ENCODE measurements at places on chromosomes 1 and 21.

GRCh38 chr1:54296666-54297065 lies 96.7 kb downstream of the MRPL37 start:
- no peak for DNase-seq

DNA sequence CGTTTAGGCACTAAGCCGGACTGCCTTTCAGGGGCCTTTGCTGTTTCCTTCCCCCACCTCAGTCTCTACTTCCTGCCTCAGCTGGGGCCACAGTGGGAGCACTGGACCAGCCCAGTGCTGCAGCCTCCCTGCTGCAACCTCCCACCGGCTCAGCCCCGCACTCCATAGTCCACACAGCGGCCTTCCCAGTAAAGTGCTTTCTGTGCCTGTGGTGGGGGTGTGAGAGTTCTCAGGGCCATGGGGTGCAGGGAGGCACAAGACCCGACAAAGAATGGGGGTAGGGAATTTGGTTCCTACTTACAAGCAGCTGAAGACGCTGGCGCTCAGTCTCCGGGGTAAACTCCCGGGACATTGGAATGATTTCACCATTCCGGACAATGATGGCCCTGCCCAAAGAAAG lies 3.5 kb downstream of the PPM1J start:
- no peak for DNase-seq

- peak; percentile 78 for DNase-seq
Measured at GRCh38 chr1:56081173-56081572, 498.2 kb downstream of the PLPP3 start.

DNA sequence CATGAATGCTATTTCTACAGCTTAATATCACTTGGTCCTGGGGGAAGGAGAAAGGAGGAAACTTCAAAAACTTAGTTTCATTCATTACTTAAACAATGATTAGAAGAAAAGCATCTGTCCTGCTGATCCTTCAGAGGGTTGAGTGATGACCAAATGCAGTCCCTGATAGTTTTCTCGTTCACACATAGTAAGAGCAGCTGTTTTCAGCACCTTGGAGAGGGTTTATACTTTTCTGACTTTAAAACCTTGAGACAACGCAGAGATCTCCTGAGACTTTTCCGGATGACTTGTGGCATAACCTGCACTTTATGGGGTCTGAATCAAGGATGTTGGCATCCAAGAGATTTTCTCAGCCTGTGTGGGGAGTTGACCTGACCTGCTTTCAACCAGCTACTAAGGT lies 94.0 kb upstream of the KCND3 start:
- no peak for DNase-seq

DNA sequence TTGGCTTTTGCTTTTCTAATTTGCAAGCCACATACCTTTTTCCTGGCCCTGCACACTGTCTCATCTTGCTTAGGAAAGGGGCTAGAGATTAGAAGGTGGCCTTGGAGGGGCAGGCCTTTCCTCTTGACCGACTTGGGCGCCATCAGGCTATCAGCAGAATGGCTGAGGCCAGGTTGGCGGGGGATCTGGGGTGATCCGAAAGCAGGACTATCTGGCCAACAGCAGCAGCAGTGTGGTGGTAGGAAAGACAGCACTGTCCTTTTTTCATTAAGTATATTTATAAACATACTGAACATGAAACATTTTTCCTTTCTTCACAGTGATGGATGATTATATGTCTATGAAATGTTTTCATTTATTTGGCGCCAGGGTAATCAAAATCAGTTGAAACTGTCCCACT lies 23.5 kb upstream of the RUNX1 start:
- DNase-seq, result no peak

DNA sequence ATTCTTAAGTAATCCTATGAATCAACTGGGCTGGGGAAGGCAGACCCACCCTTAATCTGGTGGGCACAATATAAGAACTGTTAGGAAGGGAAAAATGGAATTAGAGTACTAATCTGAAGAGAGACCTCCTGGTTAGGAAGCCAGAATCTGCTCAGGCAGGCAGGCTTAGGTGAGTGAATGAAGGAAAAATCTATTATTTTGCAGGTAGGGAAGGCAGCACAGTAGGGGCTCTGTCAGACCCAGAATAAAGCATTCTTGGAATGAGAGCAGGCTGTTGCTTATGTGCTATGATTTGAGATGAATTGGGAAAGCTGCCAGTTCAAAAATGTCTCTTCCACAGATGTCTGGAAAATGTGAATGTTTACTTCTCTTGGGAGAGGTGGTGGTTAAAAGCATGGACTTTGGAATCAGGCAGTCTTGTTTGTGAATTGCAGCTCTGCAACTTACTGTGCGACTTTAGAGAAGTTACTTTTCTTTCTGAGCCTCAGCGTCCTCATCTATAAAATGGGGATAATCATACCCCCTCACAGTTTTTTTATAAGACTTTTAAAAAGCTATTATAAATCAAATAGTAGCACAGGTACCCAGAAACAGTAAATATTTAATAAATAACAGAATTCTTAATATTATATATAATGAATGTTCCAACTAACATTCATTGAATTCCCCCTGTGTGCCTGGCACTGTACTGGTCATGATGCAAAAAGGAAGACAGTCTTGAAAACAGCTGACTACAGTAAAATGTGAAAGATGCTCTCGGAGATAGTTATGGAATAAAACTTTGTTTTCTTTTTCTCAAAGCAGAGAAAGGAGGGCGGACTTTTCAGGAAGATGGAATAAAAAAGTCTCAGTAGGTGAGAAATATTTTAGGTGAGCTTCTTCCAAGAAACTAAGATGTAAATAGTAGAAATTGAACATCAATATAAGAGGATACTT lies 15.3 kb upstream of the ZNF644 start:
- DNase-seq, result no peak

DNA sequence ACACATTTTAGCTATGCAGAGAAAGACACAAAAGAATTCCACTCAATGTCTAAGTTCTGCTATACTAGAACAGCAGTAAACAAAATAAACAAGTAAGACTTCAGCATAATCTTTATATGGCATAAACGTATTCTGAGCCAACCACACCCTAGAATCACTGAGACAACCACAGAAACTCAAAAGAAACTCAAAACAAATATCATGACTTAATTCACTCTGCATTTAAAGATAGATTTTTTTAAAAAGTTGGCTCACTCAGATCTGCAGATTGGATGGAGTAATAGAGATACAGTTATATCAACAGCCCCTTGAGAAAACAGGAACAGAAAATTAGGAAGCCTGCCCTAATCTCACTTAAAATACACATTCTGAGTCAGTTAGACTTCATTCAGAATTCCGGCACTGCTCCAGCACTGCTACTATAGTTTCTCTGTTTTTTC lies 95.0 kb downstream of the COL24A1 start:
- DNase-seq, result no peak

- DNase-seq, result no peak
Measured at GRCh38 chr1:51346086-51346942, 16.0 kb upstream of the TTC39A start.

DNA sequence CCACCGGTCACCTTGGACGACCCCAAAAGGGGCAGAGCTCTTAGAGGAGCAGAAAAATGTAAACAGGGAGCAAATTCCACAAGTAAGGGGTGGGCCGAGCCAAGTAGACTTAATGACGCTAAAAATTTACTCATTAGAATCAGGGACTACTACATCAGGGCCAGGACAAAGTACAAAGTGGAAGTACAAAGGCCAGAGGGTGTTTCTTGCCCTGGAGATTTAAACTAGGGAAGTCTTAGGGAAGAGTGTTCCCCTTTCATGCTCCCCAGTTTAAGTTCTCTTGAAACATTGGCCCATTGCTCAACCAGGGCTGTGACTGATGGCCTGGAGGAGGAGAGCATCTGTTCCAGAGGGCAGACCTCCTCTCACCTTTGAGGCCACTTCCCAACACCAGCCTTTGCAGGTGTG lies 48.6 kb downstream of the BACH1 start:
- no peak for DNase-seq

GRCh38 chr1:145729196-145729595 lies 9.9 kb downstream of the CD160 start:
- peak; percentile 14 for DNase-seq

- DNase-seq, result no peak
Measured at GRCh38 chr1:16153999-16154673, 1.7 kb downstream of the EPHA2 start.

DNA sequence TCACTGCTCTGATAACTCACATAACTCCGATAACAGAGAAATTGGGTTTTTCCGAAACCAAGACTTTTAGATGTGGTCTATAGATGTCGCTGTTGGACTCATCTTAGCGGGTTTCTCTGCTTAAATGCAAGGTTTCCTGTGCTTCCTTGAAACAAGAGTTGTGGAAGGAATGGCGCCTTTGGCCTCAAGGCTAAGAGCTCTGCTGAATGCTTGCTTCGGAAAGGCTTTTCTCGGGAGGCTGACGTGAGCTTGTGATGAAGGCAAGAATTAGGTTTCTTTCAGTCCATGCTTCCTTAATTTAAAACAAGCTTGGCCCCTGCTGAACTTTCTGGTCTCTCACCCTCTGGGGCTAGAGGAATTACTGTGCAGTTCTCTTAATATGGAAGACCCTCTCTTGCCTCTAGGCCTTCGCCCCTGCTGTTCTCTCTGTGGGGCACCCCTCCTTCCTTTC lies 113.5 kb downstream of the MAP3K21 start:
- DNase-seq, result peak; percentile 76

GRCh38 chr1:68010090-68010489 lies 40.3 kb downstream of the DIRAS3 start:
- DNase-seq, result peak; percentile 20

DNA sequence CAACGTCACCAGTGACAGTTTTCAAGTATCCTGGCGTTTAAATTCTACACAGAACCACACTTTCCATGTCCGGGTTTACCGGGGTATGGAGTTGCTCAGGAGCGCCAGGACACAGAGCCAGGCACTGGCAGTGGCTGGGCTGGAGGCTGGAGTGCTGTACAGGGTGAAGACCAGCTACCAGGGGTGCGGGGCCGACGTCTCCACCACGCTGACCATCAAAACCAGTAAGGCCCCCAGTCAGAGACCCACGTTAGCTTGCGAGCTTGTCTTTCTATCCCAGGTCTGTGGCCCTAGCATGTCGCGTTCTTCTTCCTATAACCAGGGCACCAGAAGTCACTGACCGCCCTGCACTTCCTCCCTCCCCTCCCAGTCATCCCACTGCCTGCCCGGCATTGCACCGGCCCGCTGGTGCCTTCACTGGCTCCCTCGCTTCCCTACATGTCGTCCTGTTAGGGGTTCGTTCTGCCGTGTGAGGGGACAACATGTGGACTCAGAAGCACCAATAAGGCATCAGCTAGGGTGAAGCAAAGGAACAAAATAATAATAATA lies 27.9 kb downstream of the UMODL1 start:
- no peak for DNase-seq

GRCh38 chr1:159965263-159965662 lies 11.2 kb upstream of the SLAMF9 start:
- no peak for DNase-seq

DNA sequence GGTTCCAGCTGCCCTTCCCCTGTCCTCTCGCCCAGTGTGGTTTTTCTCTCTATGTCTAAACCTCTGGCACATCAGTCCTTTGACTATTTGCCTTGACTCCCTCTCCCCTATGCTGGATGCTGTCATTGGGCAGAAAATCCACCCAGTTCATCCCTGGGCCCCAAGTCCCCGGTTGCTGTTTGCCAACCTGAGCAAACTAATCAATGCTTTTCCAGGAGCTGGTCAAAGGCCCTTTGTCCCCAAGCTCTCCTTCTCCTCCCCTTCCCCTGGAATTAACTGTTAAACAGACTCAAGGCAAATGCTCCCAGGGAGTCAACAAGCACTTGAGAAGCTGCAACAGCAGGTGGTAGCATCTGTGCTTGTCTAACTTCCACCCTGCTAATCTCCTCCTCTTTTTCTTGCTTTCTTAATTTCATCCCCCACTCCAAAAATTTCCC lies 102.7 kb downstream of the LMX1A start:
- DNase-seq, result no peak

DNA sequence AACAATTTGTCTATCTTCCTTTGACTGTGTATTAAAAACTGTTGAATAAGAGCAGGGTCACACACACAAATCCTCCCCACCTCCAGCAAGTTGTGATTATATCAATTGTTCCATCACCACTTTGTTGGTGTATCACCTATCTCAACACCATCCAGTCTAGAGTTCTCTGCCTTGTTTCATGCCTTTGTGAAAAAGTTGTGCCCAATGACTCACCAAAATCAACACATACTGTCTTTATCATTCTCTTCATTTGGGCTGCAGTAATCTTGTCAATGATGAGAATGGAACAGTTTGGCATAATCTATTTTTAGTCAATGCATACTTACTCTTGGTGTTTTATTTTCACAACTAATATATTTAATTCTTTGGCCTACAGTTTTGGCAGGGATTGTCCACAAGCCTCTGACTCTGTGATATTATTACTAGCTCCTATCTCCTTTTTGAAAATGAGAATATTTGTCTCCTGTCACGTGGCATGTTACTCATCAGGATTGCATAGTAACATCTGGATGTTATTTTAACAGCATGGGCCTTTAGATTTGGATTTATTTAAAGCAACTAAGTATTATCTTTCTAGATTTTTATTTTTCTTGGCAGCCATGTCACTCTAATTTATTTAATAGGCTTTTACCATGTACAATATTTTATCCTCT lies 5.1 kb downstream of the C1orf87 start:
- peak; percentile 56 for DNase-seq

DNA sequence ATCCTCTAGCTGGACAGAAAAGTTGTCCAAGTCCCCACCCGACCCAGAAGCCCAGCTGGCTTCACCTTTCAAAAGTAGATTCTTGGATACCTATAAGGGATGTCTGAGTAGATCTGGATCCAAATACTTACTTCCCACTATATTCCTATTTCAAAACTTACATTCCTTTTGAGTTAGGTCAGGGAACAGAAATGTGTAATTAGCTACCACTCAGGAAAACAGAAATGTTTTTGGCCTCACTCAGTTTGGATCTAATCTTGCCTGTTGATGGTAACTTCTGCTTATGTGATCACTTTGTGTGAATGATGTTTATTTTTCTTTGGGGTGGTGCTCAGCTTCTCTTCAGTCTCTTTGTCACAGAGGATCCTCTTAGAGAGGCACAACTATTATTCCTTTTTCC lies 814.4 kb upstream of the RGS18 start:
- no peak for DNase-seq

DNA sequence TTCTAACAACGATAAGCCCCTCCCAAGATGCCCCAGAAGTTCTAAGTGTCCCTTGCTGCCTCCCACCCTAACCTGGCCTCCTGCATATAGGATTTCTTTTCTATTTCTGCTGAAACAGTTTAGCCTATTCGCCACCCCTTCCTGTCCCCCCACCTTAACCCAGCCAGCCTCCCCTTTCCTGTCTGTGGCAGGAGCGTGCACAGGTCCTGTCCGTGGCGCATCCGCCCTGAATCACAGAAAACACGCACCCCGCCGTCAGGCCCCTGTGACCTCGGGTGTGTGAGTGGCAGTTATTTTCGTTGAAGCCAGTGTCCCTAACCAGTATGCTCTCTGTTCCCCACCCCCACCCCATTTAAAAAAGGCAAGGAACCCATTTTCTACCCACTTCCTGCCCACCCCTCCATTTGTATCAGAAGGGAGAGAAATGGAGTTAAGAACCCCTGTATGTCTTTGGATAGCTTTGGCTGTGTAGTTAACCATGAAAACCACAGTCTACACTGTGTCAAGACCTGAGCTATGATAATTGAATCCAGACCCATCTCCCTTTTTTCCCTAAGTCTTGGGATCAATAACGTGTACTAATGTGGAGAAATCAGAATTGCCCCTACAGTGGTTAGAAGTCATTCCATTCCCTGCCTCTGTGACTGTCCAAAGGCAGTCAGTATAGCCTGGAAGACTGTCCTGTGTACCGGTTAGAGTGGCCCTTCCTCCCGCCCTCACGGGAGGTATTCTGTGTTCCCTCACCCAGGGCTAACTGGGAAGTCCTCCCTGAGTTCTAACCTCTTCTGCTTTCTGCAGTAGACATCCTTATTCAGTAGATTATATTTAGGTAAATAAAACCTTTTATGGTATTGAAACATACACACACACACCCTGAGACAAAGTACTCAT lies 1.8 kb downstream of the PLEKHO1 start:
- DNase-seq, result no peak

- no peak for DNase-seq
Measured at GRCh38 chr1:69846267-69846666, 278.5 kb downstream of the LRRC7 start.

Data from GM03348 (cell line).